ENCODE measurements at places on chromosomes 6 and 20.

GRCh38 chr20:18276821-18277220, 11.5 kb upstream of the ZNF133 start:
- DNase-seq = peak; percentile 88

DNA sequence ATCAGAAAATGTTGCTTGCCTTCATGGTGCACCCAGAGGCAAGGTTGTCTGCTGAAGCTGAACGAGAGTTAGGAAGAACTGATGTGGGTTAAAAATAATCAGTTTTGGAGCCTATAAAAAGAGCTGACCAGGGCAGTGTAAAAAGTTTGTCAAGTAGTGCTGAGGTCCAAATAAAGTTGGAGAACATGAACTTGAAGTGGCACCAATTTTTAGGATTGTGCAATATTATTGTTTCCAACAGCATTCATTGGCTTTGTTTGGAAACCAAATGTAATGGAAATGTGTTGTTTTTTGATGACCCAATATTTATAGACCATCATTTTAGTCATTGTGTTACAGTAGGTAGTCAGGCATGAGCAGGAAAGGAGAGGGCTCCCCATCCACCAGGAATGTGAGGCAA, 55.7 kb downstream of the GPR63 start:
- DNase-seq = no peak

GRCh38 chr20:58547623-58548475, 32.6 kb upstream of the APCDD1L start:
- DNase-seq = no peak

DNA sequence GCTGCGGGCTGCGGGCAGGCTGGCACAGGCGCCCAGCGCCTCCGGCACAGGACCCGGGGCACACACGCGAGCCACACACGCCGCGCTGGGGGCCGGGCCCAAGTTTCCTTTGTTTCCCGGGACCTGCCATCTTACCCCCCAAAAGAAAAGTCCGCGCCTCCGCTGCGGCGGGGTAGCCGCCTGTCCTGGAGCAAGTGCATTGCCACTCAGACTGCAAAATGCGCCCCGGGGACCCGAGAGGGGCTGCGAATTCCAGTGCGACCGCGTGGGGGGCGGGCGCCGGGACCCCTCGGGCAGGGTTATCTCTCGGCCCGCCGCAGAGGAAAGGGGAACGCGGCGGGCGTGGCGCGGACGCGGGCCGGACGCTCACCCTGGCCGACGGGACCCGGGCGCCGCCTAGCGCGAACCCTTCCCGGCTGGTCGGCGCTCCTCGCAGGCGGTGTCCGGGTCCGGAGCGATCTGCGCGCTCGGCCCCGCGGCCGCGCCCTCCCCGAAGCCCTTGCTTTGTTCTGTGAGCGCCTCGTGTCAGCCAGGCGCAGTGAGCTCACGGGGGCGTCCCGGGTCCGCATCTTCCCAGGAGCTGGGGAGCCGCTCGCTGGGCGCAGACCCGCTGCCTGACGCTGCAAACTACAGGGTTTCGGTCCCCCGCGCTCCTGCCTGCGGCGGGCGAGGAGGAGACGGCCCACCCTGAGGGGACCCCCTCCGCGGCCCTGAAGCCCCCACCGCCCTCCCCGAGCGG, 639 bp upstream of the CD24 start:
- DNase-seq = peak; percentile 87

DNA sequence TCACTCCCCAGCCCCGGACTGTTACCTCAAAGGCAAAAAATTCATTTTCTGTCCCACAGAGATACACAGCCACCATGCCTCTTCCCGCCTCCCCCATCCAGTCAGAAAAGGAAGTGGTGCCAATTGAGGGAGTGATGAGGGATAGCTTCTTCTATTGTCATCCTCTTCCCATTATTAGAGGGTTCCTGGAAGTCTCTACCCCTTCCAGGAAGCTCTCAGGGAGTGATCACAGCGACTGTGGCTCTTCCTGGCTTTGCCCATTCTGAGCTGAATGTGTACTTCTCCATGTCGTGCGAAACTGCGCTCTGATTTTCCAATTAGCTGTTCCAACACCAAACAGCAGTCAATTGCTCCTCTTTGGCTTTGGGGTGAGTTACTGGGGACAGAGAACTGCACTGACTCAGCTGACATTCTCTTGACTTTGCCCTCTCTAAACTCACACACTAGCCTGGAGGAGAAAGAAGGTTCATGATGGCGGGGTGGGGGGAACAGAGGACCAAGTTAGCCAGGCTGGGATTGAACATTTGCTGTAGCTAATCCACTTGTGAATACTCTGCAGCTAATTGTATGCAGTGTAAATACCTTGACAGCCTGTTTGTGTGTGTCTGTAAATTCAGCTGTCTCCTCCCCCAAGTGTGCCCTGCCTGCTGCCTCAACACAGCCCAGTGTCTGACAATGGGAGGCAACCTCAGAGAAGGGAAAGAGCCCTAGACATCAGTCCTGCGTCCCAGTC, 2.4 kb upstream of the MDGA1 start:
- DNase-seq = peak; percentile 70

GRCh38 chr20:22862671-22863230, 172.4 kb upstream of the SSTR4 start:
- no peak for DNase-seq

DNA sequence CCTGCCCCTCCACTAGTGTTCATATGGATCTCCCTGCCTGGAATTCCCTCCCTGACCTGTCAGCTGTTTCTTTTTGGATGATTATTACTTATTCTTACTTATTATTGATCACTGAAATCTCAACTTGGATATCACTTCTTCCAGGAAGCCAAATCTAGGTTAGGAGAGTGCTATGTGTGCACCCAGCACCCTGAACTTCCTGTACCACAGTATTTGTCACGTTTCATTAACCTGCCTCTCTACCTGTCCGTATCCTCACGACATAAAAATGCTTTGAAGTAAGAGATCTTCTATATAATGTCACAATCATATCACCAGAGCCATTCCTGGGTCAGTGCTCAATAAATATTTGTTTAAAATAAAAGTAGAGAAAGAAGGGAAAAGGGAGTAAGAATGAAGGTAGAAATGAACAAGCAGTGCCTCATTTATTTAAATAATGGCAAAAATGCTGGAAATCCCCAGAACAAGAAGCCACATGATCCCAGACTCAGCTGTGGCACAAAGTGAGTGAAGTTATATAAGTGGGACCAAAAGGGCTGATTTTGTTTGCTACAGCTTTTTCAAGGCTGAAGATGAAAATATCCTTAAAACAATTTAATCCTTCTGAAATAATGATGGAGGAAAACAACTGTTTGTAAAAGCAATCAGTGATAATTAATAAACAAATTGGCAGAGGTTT, 88.0 kb upstream of the MANEA start:
- DNase-seq = no peak

DNA sequence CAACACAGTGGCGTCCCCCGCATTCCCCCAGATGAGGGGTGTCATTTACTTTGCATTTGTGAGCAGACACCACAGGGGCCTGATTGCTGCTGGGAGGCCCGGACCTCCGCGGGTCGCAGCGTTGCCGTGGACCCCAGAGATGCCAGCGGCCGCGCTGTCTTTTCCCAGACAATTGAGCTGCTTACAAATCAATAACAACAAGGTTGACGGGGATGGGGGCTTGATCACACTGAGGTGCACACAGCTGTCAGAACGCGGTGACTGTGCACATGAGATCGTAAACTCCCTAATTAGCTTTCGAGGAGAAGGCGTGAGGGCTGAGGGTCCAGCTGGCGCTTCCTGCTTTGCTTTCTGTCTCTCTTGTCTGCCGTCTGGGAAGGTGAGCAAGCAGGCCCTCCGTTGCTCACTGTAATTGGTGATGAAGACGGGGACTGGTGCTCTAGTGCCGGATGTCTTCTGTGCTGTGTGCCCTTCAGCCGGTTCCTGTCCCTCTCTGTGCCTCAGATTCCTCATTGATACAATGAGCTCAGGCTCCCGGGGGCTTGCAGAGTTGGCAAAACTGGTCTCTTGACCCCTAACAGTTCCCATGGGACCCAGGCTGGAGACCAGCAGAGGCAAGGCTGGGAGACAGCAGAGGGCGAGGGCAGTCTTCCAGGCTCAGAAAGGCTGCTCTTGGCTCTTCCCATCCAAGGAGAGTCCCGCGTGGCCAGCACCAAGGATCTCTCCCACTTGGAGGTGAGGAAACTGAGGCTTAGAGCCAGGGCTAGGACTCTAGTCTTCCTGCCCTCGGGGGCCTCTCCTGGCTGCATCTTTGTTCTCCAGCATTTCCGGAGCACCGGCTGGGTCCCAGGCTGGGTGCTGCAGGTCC, 126.0 kb upstream of the PMEPA1 start:
- DNase-seq = peak; percentile 74

DNA sequence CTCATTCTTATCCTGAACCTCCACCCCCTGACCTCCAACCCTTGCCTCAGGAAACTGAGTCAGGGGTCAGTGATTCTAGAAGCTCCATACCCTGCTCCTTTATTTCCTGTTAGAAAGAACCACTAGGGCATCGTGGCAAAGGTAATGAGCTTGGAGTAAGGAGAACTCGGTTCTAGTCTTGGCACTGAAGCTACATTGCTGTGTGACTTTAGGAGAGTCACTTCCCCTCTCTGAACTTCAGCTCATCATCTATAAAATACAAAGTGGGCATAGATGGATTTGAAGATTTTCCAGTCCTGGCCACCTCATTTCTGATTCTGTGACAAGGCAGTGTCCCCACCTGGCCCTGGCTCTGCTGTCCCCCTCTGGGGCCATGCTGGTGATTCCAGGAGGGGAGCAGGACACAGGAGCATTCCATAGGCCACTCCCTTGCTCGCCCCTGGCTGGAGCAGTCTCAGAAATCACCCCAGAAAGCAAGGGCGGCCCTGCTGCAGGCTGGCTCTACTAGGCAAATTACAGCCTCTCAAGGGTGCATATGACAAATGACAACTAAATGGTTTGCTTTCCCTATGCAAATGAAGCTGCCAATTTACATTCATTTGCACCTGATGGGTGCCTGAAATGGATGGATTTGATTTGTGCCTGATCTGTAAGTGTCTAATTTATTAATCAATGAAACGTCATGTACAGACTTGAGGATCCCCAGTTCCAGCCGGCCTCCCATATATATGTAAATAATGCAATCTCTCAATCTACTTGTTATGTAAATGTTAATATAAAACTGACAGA, 62.2 kb downstream of the LRFN2 start:
- DNase-seq = peak; percentile 73

DNA sequence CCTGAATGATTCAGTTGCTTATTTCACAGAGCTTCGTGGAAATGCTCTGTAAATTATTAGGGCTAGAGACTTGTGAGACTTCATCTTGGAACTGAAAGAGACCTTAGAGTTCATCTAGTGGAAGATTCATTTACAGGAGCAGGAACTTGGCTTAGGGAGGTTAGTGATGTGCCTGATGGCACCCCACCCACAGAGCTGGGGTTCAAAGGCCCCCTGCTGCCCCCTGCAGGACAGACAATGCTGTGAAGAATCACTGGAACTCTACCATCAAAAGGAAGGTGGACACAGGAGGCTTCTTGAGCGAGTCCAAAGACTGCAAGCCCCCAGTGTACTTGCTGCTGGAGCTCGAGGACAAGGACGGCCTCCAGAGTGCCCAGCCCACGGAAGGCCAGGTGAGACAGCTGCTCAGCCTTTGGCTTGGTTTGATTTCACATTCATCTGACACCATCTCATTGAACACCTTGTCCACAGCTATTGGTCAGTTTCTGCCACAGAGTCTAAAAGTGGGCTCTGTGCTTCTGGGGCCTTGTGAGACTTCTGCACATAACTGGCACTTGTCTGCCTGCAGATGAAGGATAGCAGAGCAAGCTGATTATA, 25.1 kb downstream of the MYBL2 start:
- peak; percentile 40 for DNase-seq

- peak; percentile 69 for DNase-seq
Observed at GRCh38 chr6:41371461-41371991, 36.1 kb downstream of the NCR2 start.

GRCh38 chr20:48879612-48880245, 41.8 kb upstream of the ARFGEF2 start:
- peak; percentile 5 for DNase-seq

DNA sequence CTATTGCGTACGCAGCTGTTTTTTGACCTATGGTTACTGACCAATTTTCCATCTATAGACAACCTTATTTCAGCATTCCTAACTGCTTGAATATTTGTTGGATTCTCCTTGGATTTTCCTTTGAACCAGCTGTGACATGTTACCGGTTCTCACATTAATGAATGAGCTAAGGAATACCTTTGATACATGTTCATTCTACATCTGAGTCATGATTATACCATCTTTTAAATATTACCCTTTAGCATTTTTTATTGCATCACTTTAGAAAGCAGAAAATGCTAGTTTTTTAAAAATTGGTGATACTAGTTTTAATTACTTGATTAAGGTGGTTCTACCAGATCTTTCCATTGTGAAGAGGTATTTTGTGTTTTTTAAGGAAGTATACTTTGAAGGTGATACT, 1.9 kb upstream of the IGF2R start:
- DNase-seq = no peak

DNA sequence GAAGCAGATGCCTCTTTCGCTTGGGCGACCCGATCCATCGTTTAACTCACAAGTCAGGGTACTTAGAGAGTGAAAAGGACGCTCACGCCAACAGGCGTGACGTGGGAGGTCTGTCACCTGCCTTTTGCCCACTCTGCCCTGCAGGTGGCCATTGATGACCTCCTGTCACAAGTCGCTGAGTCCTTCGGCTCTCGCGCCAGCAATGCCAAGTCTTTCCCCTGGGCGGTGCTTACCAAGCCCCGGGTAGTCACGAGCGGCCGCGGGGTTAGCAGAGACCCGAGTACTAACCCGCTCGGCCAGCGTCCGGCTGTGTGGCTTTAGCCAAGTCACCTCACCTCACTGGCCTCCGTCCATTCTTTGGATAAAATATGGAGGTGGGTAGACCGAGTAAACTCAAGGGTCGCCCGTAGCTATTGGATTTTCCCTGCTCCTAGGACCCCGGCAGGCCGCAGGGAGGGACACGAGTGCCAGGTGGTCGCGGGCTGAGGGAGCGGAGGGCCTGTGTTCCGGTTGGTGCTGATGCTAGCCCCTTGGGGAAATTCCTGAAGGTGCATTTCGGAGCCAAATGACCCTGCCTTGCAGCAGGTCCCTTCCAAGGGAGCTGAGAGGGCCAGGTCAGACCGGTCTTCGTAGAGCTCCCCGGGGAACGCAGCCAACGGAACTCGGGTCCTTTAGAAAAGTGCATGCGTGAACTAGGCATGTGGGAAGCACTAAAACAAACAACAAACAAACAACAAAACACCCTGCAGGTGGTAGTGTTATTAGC, 668 bp downstream of the PKIB start:
- peak; percentile 90 for DNase-seq

DNA sequence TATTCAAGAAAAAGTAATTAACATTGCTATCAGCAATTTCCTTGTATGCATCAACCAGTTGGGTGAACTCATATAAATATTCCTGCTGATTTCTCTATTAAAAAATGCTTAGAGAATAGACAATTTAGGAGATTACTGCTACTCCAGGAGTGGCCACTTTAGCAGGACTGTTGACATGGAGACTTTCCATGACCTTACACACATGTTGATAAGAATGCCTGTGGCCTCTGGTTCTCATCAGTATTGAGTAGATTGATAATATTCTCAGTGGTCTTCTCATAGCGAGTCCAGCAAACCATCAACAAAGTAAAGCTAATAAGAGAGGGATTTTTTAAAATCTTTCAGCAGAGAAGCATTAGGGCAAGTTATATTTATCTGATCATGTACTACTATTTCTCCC, 208.4 kb upstream of the MARCKS start:
- DNase-seq = no peak

- no peak for DNase-seq
Observed at GRCh38 chr6:13446381-13446780, 41.0 kb downstream of the GFOD1 start.

Measured in NCI-H69 (cell line).